ENCODE measurements at places on chromosomes 4 and X.

DNA sequence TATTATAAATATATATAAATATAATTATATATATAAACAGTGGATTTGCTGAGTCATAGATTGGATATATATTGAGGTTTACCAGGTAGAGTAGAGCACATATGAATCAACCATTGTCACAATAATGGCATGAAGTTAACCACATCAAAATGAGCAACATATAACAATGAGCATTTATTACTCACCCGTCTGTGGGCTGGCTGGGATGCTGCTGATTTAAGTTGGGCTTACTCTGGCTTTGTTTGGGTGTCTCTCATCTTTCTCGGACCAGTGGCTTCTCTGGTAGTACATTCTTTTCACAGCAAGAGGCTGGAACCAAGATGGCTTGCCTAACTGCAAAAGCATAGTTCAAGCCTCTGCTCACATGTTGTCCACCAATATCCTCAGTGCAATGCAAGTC lies 111.7 kb upstream of the TAPT1 start:
- DNase-seq, result no peak

DNA sequence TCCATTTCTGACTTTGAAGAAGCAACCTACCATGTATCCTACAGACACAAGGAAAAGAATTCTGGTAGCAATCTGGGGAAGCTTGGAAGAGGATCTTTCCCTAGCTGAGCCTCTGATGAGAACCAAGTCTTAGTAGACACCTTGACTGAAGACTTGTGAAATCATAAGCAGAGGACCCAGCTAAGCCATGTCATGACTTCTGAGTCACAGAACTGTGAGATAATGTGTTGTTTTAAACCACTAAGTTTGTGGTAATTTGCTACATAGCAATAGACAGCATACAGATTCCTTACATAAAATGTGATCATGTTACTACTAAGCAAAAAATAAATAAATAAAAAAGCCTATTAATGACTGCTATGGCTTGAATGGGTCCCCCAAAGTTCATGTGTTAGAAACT lies 71.3 kb upstream of the ANKRD50 start:
- no peak for DNase-seq

DNA sequence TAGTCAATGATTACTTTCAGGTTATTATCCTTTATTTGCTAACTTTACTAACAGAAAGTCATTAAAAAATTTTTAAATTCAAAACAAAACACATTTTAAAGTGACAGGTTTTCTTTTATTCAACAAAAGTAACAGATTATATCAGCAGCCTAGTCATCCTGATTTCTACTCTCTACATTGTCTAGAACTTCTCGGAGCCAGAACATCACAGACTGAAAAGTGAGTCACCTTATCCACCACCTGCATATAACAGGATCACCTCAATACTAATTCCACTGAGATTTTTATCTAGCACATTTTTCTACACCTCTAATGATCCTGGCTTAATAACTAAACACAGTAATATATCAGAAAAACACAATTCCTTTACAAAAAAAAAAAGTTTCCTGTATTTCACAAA lies 47.9 kb upstream of the SMARCAD1 start:
- no peak for DNase-seq

DNA sequence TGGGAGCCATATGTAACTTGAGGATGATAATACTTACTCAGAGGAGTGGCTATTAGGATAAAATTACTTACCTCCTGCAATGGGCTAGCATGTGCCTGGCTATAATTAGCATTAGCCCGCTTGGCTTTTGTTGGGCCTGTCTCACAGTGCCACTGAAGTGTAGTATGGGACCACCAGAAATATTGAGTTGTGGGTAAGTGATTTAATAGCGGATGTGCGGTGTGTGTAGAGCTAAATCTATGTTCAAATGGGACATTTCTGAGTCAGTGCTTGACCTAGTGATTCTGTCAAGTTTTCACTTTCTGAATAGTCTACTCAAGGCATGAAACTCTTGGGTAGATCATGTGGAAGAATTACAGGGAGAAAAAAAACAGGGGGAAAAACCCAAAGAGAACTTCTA lies 3.5 kb upstream of the CLNK start:
- no peak for DNase-seq

DNA sequence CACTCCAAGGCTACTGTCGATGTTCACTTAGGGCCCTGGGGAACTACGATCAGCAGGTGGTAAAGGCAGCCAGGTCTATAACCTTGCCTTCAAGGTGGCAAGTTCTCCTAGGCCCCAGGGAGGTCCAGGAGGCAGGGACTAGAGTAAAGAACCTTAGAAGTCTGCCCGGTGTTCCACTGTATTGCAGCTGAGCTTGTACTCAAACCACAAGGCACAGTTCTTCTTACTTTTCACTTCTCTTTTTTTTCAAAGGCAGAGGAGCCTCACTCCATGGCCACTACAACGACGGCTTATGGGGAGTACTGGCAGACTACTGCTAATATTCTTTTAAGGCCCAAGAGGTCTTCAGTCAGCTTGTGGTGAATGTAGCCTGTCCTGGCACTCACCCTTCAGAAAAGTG lies 78.8 kb upstream of the GPR174 start:
- no peak for DNase-seq

DNA sequence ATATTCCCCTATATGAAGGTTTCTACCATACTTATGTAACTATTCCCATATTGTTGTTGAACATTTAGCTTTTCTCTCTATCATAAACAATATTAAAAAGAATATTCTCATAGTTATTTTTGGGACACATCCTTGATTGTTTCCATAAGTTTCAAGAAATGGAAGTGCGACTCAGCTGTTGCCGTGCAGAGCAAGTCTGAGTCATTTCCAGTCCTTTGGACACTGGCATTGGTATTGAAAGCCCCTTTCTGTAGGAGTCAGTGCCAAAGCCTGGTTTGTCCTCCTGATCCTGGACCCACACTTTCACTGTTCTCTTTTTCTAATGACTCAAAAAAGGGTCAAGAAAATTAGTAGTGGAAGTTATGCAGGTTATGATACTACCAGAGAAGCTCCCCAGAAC lies 108.3 kb upstream of the DIAPH2 start:
- no peak for DNase-seq

DNA sequence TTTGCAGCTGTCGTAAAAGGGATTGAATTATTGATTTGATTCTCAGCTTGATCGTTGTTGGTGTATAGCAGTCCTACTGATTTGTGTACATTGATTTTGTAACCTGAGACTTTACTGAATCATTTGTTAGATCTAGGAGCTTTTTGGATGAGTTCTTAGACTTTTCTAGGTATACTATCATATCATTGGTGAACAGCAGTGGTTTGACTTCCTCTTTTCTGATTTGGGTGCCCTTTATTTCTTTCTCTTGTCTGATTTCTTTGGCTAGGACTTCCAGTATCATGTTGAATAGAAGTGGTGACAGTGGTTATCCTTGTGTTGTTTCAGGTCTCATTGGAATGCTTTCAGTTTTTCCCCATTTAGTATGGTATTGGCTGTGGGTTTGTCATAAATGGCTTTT lies 8.4 kb downstream of the APOOL start:
- no peak for DNase-seq
